ENCODE measurements at places on chromosomes 16 and 17.
A peak's percentile ranks its signal among the peaks of the same experiment; 100 is the strongest.

DNA sequence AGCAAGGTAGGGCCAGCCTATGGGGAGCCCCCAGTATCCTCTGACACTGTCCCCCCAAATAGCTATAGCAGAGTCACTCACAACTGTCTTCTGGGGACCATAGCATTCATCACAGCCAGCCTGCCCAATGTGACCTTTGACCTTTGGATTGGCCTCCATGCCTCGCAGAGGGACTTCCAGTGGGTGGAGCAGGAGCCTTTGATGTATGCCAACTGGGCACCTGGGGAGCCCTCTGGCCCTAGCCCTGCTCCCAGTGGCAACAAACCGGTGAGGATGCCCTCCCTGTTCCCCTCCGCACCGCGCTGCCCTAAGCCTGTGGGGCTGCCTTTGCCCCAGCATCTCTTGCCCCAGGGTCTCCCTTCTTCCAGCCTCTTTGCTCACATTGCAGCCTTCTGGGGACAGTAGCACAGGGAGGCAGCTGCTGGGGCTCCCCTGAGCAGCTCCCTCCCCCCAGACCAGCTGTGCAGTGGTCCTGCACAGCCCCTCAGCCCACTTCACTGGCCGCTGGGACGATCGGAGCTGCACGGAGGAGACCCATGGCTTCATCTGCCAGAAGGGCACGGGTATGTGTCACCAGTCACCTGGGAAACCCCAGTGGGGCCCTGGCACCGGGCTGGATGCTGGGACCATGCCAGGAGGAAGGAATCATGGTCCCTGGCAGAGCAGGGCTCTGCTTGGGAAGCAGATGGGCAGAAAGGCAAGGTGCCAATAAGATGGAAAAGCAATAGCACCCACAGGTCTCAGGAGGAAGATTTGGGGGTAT is 61.1 kb downstream of the MRC2 start:
- no peak for DNase-seq

DNA sequence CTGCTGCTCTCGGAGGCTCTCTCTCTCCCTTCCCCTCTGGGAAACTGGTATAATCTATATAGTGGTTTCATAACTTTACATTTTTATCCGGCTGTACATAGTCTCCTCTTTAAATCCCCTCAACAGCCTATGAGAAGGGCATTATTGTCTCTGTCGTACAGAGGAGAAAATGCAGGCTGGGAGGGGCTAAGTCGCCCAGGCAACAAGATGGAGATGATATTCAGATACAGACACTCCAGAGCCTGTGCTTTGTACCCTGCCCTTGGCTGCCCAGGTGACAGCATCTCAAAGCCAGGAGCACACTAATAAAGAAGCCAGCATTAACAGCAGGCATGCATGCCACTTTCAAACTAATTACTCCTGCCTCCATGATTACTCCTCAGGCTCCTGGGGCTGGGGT is 4.7 kb upstream of the EIF1 start:
- DNase-seq: no peak

- DNase-seq: no peak
Measured at GRCh38 chr17:78954684-78955083, 25.0 kb downstream of the LGALS3BP start.

- no peak for DNase-seq
Measured at GRCh38 chr16:66924527-66925321, 611 bp downstream of the RRAD start.

DNA sequence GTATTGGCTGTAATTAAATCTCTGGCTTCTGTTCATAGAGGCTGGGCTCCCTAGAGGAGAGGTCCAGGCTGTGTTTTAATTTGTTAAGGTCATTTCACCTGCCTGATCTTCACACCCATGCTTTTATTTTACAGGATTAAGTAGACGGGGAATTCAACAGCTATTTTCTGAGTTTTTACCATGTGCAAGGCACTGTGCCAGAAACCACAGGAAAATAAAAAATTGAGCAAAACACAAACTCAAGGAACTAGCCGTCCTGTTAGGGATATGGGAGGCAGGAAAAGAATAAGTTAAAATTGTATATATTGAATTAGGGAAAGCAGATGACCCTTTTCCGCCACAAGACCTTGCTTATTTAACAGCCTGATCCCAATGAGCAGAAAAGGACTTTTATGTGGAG is 29.1 kb downstream of the HS3ST3A1 start:
- DNase-seq: no peak

DNA sequence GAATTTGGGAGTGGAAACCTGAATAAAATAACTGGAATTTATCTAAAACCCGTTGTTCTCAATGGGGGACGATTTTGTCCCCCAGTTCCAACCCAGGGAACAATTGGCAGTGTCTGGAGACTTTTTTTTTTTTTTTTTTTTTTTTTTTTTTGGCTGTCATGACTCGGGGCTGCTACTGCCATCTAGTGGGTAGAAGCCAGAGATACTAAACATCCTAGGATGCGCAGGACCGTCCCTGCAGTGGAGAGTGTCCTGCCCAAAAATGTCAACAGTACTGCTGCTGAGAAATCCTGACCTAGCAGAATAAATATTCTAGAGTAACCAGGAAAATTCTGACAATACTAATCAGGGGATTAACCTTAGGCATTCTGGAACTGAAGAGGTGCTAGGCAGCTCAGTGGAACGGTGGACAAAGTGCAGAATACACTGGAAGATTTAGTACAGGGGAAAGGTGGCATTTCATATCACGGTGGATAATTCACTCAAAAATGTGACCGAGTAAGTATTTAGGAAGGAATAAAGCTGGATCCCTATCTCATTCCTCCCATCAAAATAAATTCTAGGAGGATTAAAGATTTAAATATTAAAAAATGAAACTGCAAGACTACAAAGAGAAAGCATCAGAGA is 107.6 kb downstream of the SPECC1 start:
- peak; percentile 64 for DNase-seq

DNA sequence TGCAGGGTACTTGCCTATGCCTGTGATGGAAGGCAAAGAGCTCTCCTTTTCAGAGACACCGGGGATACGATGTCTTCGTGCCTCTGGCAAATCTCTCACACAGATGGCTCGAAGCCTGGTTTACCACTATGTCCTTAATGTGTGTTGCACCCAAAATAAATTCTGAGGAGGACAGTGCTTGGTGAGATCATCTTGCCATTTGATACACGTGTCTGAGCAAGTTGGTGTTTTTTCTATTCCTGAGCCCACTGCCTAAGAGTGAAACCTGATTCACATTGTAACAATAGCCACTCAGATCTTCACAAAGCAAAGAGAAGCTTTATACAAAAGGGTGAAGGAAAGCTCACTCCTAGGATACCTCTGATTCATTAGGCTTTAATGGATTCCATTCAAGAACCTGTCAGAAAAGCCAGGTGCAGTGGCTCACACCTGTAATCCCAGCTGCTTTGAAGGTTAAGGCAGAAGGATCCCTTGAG is 33.1 kb upstream of the AKAP1 start:
- DNase-seq: no peak

DNA sequence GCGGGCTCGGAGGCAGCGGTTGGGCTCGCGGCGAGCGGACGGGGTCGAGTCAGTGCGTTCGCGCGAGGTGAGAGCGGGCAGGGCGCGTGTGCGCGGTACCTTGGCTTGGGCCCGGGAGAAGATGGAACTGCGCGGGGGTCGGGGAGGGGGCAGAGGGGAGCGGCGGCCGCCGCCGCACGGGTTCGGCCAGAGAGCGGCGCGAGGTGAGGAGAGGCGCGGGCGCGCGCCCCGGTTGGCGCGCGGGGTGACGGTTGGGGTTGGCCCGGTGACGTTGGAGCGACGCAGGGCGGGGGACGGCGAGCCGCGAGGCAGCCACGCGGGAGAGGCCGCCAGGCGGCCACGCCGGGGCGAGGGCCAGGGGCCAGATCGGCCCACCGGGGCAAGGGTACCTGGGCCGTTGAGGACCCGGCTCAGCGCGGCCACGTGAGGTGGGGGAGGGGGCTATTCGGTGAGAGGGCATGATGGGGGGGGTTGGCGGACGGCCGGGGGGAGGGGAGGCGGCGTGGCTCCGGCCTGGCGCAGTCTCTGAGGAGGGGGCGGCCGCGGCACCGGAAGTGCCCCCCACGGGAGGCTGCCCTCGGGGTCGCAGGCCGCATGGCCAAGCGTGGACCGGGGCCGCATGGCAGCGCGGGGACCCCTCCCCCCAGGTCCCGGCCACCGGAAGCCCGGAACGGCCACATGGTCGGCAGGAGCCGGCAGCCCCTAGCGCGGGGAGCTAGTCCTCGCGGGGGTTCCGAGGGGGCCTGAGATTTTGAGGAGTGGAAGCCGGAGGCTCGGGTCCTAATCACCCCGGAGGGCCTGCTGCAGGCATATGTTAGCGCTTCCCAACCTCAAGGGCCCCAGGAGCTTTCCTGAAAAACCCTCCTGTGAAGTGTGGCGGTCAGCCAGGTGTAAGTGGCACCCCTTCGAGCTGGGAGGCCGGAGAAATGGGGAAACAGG is 527 bp downstream of the EIF5A start:
- peak; percentile 26 for DNase-seq

DNA sequence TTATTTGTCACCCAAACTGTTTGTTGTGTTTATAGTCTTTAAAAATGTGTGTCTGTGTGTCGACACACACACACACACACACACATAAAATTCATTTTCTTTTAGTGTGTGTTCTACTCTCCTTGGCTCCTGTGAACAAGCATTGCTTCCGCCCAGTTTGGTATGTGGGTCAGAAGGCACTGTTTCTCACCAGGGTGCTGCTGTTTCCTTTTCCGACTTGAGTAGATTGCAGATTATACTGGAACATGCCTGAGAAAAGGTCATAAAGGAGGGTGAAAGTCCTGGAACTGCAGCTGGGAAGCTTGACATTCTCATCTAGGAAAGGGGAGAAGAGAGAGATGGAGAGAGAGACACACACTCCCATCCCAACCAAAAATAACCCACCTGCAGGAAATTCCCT is 330.3 kb downstream of the BCAS3 start:
- DNase-seq: no peak

DNA sequence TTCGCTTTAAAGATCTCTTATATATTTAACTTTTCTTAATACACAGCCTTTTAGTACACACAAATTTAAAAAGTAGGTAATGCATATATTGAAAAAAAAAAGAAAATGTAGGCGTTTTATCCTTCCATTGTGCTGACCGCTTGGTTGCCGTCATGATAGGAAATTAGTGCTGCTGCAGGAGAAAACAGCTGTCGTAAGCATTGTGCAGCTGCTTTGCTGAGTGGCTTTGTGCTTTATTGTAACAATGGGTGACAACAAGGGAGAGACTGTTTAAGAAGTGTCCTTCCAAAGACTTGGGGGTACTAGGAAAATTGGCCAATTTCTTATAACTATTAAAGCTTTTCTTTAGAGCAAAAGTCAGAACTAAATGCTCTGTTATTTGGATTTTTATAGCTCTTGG is 5.0 kb downstream of the HERPUD1 start:
- DNase-seq: no peak

GRCh38 chr17:59367657-59368045 is 36.2 kb downstream of the YPEL2 start:
- DNase-seq: no peak

GRCh38 chr17:70655176-70655958 is 486.0 kb downstream of the KCNJ2 start:
- DNase-seq: no peak

DNA sequence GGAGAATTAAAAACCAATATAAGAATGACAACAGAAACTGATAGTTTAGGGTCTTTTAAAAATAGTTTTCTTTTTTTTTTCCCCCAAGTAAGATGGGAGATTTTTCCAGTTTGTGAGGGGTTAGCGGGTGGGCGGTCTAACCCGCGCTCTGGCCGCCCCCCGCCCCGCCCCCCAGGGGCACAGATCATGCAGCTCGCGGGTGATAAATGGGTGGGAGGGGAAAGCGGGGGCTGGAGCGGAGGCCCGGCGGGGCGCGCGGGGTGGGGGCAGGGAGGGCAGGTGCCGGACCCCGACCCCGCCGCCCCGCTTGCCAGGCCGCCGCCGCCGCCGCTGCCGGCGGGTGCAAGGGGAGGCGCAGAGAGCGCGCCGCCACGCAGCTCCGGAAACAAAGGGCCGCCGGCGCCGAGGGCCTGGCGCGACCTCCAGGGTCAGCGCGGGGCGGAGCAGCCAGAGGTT is 60.1 kb upstream of the GSE1 start:
- DNase-seq: no peak

DNA sequence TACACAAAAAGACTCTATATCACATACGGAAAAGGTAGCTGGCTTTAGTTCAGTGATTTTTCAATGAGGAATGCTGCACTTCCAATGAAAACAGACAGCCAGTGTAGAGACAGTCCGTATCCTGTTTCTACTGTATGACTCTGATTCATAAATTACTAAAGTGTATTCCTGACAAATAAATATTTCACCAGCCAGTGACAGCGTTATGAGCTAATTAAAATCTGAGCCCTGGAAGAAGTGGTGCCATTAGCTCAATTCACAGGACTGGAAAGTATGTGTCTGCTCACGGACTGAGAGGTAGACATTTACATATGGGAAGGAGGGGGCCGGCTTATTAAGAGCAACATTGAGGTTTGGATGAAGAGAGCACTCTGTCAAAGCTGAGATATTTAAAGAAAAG is 207.9 kb upstream of the RBFOX1 start:
- DNase-seq: no peak

- no peak for DNase-seq
Measured at GRCh38 chr17:63086483-63087185, 120.6 kb downstream of the TANC2 start.

- peak; percentile 65 for DNase-seq
Measured at GRCh38 chr17:50550661-50551432, 3.9 kb downstream of the SPATA20 start.

DNA sequence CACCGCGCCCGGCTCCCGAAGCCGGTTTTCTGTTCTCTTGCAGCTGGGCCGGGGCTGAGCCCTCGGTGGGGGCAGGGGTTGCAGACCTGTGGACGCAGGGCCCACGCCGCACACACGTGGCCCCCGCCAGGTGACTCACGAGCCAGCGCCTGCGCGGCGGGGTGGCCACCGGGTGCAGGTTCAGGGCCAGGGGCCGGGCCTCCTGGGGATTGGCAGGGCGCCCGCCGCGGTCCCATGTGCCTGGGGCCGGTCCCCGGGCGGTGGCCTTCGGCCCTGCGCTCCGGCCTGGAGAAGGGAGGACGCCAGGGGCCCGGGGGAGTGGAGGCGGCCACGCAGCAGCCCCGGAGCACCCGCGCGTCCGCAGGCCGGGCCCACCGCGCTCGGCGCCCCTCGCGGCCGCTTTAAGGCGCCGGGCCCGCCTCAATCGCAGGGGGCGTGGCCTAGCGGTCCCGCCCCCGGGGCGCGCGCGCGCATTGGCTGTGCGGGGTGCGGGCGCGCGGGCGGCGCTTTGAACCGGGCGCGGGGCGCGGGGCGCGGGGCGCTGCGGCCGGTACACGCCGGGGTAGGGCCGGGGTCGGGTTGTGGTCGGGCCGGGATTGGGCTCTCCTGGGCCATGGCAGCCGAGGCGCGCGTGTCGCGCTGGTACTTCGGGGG is at the start of gene SLC25A10:
SLC25A10 (plus strand) TSS at position 471 of the 654 bp plus-strand sequence; CDS start at position 614, 143 bp downstream.
- peak; percentile 97 for DNase-seq

Measured in urothelium cell line (cell line).